ENCODE measurements at places on chromosomes 5 and 9.

DNA sequence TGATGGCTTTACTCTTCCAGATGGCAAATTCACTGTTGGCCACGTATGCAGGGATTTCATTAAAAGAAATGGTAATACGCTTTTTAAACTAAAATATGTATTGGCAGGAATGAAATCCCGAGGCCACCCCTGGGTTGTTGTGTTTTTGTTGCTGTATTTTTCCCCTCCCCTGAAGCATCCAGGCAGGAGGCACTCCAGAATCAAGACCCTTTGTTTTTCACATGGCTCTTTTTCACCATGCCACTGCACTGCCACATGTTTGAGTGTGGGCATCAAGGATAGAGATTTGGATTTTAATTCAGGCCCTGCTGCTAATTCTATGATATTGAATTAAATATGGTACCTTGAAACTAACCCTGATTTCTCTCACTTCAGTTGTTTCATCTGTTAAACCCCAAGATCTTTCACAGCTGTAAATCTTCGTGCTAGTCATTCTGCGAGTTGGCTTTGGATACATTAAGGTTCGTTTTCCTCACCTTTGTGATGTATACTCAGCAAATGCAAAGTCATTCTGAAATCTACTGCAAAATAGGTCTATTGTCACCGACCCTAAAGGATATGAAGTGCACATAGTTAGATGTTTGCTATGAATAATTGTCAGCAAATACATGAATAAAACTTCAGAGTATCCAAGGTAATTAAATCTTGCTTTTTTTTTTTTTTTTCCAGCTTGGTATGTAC lies 533.4 kb downstream of the PTPRD start:
- no peak for DNase-seq

GRCh38 chr9:617445-618085 lies 223.9 kb upstream of the DMRT1 start:
- DNase-seq, result no peak

DNA sequence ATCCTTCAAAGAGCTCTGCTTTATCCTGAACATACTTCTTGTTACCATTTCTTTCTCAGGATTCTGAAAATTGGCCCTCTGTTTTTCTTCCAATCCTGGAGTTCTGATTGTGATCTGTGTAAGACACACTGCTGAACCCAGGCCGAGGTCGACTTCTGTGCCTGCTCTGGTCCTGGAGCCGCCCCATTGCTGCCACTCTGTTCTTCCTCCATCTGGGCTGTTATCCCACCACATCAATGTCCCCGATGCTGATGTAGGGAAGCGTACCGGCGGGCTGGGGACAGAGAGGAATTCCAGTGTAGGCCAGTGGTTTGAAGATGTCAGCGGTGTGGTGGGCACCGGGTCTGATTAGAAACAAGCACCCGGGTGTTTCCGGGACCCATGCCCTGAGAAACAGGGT lies 102.5 kb downstream of the LIFR start:
- no peak for DNase-seq

DNA sequence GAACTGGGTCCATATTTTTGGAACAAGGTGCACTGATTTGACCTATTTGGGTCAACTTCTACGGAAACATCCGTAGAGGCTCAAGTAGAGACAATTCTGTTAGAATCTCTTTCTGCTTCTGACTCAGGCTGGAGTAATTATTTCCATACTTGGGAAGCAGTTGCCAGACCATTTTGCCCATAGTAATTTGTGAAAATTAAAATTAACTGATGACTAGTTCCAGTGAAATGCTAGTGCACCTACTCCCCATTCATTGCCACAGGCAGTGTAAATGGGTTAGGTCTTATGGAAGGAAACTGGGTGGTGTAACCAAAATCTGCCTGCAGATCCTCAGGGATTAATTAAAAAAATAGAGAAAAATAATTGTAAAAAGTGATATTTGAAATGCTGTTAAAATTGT lies 201.1 kb downstream of the TENT4A start:
- no peak for DNase-seq

DNA sequence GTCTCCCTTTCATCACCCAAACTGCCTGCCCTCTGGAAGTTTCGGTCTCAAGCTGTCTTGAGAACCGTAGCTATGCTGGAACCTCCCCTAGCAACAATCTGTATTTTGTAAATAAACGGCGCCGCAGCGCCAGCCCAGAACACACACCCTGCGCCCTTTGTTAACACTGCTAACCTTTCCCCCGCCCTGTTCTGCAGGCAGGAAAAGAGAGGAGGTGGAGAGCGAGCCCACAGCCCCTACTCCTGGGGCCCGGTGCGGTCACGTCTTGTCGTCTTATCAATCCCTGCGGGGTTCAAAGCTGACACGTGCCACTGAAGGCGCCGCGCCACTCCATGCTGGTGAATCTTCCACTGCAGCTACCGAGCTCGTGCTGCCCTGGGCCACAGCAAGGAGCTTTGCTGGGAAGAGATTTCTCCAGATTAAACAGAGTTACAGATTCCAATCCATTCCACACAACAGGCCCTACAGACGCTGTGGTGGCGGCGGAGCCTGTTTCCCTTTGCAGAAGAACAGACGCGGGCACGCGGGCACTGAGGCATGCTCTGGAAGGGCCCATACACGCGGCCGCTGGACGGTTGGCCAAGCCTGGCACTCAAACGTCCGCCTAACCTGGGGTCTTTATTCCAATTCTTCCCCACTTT lies 25.3 kb downstream of the ZDHHC11B start:
- DNase-seq, result no peak

DNA sequence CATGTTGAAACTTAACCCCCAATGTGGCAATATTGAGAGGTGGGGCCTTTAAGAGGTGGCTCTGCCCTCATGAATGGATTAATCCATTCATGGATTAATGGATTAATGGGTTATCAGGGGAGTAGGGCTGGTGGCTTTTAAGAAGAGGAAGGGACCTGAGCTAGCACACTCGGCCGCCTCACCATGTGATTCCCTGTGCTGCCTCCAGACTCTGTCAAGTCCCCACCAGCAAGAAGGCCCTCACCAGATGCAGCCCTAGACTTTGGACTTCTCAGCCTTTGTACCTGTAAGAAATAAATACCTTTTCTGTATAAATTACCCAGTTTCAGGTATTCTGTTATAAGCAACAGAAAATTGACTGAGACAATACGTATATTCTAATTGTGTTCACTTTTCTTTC lies 272.2 kb upstream of the DMRT1 start:
- no peak for DNase-seq

- no peak for DNase-seq
Measured at GRCh38 chr9:107249665-107250285, 33.3 kb upstream of the RAD23B start.

- DNase-seq, result no peak
Measured at GRCh38 chr5:44747396-44747795, 61.4 kb upstream of the MRPS30 start.

DNA sequence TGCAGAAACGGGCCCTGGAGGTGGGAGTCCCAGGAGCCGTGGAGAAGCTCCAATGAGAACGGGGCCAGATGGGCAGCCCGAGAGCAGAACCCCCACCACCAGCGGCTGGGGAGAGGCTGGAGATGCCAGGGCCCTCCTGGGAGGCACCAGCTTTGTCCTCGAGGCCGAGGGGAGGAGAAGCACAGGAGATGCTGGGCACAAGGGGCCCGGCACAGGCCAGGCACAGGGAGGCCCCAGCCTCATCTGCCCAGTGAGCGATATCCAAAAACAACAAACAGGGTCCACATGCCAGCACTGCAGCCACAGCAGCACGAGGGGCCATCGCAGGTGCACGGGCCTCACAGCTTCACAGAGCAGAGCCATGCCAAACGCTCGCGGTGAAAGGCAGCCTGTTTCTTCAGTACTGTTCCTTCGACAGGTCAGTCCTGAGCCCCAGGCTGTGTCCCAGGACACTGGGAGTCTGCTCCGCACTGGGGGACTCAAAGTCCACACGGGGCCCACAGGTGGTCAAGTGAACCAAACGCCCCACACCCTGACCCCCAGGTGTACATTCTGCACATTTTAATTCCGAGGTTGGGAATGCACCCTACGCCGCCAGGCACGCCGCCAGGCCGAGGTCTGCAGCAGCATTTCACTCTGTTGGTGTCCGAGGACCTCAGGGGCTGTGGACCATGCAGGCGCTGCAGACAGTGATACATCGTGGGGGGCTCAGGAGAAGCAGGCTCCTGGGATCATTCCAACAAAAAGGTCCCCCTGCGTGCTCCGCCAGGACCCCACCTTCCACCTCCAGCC lies 9.5 kb downstream of the LPCAT1 start:
- no peak for DNase-seq

DNA sequence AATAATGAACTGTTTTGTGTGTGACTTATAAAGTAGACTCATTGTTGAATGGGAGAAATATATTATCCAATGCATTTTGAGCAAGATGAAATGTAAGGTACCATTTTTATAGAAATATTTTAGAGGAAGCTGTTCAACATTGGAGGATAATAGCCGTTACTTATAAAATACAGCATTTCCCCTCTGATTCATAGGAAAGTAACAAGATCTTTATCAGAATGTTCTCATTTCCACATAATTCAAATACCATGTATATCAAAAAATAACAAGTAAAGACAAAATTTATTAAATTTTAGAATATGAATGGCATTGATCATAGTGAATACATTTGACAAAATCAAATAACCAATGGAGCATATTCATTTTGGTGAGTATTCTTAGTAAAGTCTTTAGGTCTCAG lies 346.7 kb upstream of the PTGER4 start:
- DNase-seq, result no peak

DNA sequence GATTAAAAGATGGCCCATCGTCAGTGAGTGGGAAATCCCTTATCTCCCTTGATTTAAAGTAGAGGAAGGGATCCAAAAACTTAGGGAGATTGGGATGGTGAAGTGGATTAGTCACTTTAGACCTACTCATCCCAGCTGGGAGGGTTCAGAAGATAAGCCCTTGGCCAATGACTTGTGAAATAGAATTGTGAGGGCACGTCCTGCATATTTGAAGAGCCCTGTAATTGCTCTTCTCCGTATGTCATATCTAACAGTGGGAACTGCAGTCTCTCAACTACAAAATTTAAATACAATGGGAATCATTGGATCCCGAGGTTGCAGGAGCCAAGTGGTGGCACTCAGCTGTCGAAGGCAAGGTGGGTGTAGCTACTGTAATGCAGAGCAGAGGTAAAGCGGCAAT lies 65.4 kb upstream of the C9orf72 start:
- DNase-seq, result no peak

GRCh38 chr9:120583958-120584369 lies 4.0 kb upstream of the CDK5RAP2 start:
- DNase-seq, result no peak

- DNase-seq, result no peak
Measured at GRCh38 chr5:17190242-17190778, 27.1 kb upstream of the BASP1 start.

DNA sequence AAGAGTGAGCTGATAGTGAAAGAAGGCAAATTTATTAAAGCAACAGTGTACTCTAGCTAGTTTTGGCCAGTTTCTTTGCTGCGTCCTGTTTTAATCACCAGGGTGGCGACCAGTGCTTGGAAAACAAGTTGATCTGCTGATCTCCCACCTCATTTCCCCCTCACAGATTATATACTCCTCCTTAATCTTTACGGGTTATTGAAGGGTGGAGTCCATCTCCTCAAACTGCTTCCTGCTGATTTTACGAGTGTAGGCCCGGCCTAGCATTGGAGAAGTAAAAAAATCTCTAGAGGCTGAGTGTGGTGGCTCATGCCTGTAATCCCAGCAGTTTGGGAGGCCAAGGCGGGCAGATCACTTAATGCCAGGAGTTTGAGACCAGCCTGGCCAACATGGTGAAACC lies 14.0 kb upstream of the CFAP95 start:
- no peak for DNase-seq

GRCh38 chr9:109369285-109369684 lies 48.4 kb upstream of the EPB41L4B start:
- DNase-seq, result no peak

- no peak for DNase-seq
Measured at GRCh38 chr9:27654629-27655285, 81.5 kb upstream of the C9orf72 start.

GRCh38 chr9:124228516-124228915 lies 29.2 kb upstream of the NEK6 start:
- DNase-seq, result no peak

DNA sequence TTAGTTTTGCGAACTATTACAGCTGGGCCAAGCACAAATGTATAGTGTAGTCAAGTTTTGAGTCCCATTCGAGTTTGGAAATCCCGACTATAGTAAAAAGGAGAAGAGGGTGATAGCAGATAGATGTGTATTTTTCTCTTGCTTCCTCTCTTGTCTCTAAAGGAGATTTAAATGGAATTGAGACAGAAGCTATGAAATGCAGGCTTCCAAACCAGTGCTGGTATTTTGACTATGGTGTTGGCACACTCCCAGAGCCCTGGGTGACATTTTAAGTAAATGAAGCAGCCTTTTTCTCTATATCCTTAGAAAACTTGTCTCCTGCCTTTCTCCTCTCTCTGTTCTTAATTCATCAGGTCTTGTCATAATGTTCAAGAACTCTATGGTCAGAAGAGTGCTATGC lies 17.7 kb upstream of the AUH start:
- DNase-seq, result no peak

- no peak for DNase-seq
Measured at GRCh38 chr9:105062222-105062855, 134.4 kb upstream of the ABCA1 start.

GRCh38 chr5:154190595-154191304 lies at the start of gene GALNT10:
Gene GALNT10, plus strand, starts transcription at chr5:154190733. Its CDS starts 134 bp downstream, at chr5:154190867.
- no peak for DNase-seq

GRCh38 chr5:57696825-57697570 lies 214.4 kb upstream of the ACTBL2 start:
- no peak for DNase-seq

DNA sequence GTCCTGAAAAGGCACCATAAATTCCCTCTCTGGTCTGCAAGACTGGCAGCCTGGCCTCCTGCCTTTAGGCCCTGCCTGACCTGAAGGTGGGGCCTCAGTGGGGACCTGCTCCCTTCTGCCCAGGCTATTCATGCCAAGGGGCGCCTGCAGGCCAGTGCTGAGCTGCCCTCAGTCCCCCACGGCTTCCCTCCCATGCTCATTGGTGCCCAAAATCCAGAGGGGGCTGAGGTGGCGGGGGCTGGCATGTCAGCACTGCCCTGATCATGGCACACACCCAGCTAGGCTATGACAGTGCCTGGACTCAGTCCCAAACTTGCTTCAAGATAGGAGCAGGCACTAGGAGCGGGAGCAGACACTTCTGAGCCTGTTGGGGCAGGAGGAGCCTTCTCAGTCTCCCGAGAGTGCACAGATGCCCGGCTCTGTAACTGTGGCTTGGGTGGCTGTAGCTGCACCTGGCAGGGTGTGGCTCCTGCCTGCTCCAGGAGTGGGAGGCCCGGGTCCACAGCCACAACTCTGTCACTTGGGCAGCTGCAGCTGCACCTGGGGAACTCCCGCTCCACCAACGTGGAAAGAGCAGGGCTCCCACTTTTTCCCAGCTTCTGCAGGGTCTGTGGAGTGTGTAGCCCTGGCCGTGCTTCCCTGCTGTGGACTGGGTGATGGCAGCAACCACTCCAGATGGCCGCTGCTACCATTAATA lies 49.0 kb downstream of the NDUFAF2 start:
- DNase-seq, result no peak

DNA sequence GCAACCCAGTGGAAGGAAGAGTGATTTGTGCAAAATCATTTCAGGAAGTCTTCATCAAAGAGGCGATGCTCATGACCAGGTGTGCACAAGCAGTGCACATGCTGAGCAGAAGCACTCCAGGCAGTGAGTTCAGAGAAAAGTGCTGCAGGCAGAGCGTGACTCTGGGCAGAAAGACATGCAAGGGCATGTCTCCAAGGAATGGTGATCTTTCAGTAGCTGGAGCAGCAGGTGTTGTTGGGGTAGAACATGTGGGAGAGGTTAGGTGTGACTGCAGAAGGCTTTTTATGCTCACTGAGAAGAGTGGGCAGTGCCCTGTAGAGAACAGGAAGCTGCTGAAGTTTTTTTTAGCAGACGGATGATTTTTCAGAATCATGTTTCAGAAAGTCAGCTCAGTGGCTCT lies 545.4 kb upstream of the TLE4 start:
- DNase-seq, result no peak

GRCh38 chr9:34381323-34381722 lies 4.6 kb upstream of the MYORG start:
- no peak for DNase-seq

Data from stimulated activated CD8-positive, alpha-beta memory T cell treated with anti-CD3 and anti-CD28 coated beads, Interleukin-4, amount 100 ng/mL, for 1 hour (primary cell).